HTR-8/SVneo (cell line): ENCODE measurements at places on chromosomes 2 and 18.

DNA sequence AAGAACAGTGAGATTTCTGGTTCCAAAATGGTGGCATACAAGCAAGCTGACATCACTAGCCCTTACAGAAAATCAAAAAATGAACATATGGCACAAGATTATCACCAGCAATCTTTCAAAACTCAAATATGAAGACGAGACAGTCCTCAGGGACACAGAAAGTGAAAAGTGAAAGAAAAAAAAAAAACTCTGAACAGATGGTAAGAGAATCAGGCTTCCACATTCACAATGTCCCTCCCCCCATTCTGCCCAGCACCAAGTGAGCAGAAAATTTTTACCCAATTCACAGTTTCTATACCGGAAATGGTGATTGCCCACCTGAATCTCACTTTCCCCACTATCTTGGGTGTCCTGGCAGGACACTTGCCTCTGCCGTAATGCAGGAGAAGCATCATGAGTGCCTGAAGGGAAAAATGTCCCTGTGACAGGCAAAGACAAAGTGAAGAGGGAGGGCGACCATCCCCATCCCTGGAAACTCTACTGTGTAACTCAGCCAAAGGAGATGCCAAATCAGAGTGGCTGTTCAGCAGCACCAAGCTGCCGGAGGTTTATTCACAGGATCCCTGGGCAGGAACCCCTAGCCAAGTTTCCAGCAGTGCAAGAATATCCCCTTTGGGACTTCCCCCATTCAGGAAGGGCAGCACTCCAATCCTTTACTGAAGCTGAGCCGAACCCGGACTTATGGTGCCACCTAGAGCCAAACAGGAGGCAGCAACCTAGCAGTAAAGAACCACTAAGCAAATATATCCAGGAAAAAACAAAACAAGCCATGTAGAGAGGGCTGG is 312.2 kb downstream of the LRATD1 start:
- no peak for DNase-seq

DNA sequence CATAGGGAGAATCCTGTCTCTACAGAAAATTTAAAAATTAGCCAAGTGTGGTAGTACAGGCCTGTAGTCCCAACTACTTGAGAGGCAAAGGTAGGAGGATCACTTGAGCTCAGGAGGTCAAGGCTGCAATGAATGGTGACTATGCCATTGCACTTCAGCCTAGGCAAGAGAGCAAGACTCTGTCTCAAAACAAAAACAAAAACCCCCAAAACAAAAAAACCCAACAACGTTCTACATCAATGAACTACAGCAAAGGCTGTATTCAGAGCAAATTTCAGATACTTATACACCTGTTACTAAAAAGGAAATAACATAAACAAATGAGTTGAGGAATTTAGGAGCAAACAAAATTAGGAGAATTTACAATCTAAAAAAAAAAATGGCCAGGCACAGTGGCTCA is 22.6 kb downstream of the YES1 start:
- DNase-seq, result no peak

DNA sequence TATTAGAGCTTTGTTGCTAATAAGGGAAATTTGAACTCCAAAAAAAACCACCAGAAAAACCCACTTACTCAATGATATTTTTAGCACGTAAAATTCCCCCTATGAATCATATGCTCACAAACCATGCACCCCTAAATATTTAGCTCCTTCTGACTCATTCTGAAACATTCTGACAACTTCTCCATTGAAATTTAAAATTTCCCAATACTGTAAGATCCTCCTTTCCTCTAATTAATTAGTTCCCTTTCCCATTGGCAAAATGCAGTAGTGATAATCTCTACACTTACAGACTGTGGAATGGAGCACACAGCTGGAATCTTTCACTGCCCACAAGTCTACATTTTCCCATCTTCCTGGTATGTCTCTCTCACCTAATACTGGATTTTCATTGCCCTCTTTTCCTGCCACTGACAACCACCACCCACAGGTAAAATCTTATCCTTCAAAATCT is 215.8 kb upstream of the ACVR2A start:
- DNase-seq, result no peak

DNA sequence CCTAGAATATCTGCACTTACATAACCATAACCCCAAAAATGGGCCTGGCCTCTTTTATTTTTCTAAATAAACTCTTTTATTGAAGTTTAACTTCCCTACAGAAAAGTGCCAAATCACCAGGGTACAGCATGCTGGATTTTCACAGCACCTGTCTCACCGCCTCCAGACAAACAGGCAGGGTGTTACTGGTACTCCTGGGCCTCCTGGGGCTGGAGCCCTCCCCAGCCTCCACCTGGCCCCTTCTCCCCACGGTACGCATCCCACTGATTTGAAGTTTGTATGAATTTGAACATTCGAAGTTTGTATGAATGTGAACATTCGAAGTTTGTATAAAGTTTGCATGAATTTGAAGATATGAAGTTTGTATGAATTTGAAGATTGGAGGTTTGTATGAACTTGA is 232.1 kb downstream of the NDUFA10 start:
- no peak for DNase-seq

DNA sequence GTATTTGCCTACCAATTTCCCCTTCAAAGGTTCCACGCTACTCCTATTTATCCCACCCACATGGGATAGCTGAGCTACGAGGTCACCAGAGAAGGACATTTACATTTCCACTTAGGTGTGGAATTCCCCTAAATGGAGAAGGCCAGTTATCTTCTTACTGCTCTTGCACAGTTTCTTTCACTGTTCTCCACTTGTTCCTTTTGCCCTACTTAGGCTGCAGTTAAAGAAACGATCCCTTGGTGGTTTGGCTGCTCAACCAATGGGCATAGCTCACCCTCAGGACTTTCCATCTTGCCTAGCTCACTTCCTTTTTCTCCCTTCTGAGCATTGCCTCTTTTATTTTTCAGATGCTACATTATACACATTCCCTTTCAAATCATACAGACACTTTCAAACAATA is 11.2 kb upstream of the NABP1 start:
- DNase-seq, result no peak

- no peak for DNase-seq
Observed at GRCh38 chr2:29022679-29023078, 41.6 kb downstream of the TOGARAM2 start.

DNA sequence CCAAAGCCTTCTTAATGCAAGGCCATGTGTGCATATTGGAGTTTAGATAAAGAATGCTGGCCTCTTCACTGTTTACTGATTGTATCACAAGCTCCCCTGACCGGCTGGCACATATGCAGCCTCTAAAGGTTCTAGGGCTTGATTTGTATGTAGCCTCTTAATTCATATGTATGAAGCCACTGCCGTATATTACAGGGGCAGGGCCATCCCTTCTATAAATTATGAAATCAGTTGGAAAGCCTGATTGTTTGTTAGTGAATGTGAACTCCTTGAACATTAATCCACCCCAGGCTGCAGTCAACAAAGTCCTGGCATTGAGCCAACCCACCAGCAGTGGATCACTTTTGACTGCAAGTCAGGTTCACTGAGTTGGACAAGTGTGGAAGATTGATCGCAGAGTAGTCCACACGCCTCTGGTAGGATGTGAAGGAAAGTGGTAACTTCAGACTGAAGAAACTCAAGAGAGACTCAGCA is 61.6 kb upstream of the PARD3B start:
- DNase-seq, result no peak

- DNase-seq, result no peak
Observed at GRCh38 chr2:231367178-231367577, 28.3 kb upstream of the B3GNT7 start.

DNA sequence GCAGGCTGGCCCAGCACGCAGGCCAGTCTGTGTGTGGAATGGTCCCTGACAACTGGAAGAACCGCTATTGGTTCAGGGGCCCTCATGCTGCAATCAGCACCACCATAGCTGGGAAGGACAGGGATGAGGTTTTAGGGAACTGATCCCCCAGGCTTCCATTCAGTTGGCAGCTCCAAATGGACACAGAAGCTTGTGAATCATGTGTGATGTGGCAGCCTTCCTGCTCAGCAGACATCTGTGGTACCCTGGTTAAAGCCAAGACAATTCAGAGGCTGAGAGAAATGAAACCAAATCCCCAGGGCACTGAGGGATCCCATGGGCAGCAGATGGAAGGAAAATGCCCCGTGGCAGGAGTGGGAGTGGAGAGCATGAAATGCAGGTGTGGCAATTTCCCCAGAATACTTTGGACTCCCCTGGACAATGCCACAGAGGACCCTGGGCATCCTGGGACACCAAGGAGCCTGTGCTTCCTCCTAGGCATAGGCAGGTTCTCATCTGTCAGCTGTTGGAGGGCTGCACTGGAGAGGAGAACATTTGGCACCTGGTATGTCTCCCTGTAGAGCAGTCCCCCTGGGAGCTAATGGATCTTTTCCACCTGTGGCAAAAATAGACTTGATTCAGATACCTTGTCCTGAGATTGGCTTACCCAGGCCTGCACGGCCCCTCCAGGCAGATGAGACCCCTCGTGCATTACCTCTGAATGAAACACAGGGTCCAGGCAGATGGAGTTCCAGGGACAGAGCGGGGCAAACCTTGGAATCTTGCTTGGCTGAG is 162.2 kb upstream of the BCL2L11 start:
- DNase-seq, result no peak

DNA sequence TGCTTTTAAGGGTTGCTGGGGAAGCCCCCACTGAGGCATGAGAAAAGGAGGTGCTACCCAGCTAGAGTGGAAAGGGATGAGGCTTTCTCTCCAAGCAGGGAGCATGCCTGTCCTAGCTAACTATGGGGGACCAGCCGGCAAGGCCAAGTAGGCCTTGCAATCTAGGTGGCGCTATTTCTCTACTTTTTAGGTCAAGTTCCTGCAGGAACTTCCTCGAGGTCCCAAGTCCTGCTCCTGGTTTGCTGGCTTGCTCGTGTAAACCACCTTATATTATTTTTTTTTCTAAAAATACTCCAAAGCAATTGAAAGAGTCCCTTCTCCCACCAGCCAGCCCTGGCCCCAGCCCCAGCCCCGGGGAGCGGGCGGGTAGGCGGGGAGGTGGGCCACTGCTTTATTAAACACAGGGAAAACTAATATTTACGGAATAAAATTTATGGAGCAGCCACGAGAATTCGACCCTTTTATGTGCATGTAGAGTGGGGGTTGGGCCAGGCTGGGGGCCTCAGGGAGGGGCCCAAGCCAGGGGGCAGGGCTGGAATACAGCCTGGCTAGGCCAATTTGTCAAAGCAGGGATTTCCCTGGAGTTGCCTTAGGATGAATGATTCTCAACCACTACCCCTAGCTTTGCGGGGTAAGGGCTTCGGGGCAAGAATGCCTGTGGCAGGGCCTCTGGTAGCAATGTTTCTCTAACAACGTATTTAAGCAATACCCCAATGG is 12.8 kb upstream of the IHH start:
- peak; percentile 39 for DNase-seq

- peak; percentile 84 for DNase-seq
Observed at GRCh38 chr2:159030674-159031380, 62.4 kb downstream of the TANC1 start.

DNA sequence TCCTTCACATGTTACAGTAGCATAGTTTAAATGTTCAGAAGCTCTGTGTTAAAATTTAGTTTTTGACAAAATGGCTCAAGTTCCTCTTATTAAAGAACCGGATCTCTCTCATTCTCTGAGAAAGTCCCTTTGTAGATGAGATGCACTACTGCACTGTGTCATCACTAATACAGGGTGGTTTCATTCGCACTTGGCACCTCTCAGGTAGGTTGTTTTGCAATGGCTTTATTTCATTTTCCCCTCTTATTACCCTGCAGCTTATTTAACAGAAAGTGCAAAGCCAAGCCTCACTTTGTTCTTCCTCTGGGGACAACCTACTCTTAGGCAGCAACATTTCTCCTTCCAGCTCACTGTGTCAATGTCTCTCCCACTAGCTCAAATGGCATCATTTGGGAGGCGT is 185.1 kb downstream of the DLGAP1 start:
- DNase-seq, result no peak

DNA sequence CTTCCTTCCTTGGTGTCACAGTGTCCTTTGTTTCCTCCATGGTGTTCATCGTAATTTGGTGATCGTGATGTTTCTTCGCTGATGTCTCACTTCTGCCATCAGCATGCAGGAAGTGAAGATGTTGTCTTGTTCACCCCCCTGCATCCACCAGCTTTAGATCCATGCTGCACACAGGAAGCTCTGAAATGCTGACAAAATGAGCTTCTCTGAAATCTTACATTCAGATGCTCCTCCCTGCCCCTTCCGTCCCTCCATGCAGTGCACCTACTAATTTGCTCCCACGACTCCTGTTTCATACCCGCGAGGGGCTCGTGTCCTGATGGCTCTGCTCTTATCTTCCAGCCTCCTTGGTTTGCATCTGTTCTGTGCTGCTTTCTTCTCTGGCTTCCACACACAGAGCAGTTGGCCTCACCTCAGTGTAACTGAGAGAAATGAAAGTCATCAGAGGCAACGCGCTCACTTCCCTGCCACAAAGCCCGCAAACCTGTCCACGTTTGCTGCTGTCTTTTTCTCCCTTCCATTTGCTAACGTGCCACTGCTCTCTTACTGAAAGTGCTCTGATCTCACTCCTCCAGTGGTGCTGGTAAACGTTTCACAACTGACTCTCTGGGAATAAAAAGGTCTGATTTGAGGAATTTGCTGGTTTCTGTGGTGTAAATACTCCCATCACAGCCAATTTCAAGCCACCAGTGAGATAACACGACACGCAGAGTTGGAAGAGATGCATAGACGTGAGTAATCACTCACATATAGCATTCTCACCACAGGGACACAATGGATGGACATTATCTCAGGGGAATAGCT is 41.0 kb upstream of the MGAT4A start:
- no peak for DNase-seq

- no peak for DNase-seq
Observed at GRCh38 chr2:68689553-68690537, 44.8 kb upstream of the ARHGAP25 start.

DNA sequence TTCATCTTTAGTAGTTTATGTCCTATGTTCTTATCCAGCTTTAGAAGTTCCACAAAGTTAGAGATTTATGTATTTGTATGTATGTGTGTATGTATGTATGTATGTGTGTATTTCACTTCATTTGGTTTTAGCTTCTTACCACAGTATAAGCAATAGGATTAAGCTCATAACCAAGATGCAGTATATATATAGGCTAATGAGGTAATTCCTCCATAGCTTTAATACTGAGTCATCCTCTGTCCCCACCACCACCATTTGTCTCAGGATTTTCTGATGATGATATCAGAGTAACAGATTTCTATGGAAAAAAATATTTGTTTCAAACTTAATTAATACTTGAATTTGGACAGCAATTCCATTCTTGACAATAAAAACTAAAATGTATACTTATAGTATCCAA is 159.2 kb downstream of the SOX11 start:
- DNase-seq, result no peak

- no peak for DNase-seq
Observed at GRCh38 chr2:118851650-118852049, 4.2 kb upstream of the EN1 start.

GRCh38 chr2:38446418-38446817 is 69.3 kb upstream of the ATL2 start:
- DNase-seq, result no peak

- no peak for DNase-seq
Observed at GRCh38 chr2:140481136-140481535, 1649.7 kb downstream of the LRP1B start.
